ENCODE measurements at places on chromosomes 13 and 19. TPM values are rescaled to one million over a fixed set of nuclear protein-coding genes. Genes with fewer than 3 reads are reported as not detected.

DNA sequence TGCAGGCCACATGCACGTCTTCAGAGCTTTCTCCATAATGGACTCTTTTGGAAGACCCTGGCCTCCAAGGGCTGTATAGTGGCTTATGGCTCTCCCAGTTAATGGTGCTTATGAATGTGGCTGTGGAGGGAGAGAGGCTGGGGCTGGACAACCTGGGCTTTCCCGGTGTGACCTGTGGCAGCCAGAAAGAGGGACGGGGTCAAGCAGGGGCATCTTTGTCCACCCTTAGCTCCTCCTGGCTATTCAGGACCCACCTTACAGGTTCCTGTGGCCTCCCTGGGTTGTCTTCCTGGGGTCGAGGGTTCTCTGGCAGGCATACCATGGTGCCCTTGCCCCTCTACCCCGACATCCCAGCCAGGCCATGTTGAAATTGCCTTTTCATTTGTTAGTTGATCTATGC, 75.6 kb downstream of the SIPA1L3 start:
- H3K27ac ChIP-seq: no peak overlapping the region
- H3K27me3 ChIP-seq: no peaks in the 10 kb centered on the region
- no peak for DNase-seq
- no peak overlapping the region for H3K4me3 ChIP-seq
- no peaks in the 10 kb centered on the region for H3K36me3 ChIP-seq
- H3K4me1 ChIP-seq: peaks cover 17% of the 10 kb centered on the region

- peak; percentile 10 for DNase-seq
- no peaks in the 10 kb centered on the region for H3K27me3 ChIP-seq
- H3K27ac ChIP-seq: no peak overlapping the region
- no peaks in the 10 kb centered on the region for H3K36me3 ChIP-seq
Measured at GRCh38 chr19:33441828-33442227, 68.3 kb downstream of the CEBPG start.

- H3K4me1 ChIP-seq: peaks cover 27% of the 10 kb centered on the region
- H3K4me3 ChIP-seq: no peak overlapping the region
- no peak overlapping the region for H3K27ac ChIP-seq
- H3K36me3 ChIP-seq: no peaks in the 10 kb centered on the region
- no peak for DNase-seq
Measured at GRCh38 chr13:51638216-51638871, 54.1 kb downstream of the WDFY2 start.

DNA sequence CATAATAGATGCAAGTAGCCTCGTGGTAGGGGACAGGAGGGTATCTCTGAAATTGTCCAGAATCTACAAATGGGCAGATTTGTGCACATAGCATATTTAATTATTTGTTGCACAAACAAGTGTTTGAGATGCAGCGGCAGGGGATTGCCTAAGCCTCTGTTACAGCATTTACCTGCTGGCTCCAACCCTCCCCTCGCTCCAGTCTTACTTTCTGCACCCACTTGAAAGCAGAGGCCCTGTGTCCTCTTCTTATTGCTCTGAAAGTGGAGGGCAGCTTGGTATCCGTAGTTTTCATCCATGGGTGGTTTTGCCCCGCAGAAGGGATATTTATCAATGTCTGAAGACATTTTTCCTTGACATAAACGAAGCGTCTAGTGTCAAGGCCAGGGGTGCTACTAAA, 73.0 kb upstream of the STK24 start:
- H3K36me3 ChIP-seq: no peaks in the 10 kb centered on the region
- peak overlapping the region; percentile 15 for H3K27ac ChIP-seq
- H3K4me1 ChIP-seq: peaks cover 28% of the 10 kb centered on the region
- DNase-seq: no peak
- H3K4me3 ChIP-seq: no peak overlapping the region

DNA sequence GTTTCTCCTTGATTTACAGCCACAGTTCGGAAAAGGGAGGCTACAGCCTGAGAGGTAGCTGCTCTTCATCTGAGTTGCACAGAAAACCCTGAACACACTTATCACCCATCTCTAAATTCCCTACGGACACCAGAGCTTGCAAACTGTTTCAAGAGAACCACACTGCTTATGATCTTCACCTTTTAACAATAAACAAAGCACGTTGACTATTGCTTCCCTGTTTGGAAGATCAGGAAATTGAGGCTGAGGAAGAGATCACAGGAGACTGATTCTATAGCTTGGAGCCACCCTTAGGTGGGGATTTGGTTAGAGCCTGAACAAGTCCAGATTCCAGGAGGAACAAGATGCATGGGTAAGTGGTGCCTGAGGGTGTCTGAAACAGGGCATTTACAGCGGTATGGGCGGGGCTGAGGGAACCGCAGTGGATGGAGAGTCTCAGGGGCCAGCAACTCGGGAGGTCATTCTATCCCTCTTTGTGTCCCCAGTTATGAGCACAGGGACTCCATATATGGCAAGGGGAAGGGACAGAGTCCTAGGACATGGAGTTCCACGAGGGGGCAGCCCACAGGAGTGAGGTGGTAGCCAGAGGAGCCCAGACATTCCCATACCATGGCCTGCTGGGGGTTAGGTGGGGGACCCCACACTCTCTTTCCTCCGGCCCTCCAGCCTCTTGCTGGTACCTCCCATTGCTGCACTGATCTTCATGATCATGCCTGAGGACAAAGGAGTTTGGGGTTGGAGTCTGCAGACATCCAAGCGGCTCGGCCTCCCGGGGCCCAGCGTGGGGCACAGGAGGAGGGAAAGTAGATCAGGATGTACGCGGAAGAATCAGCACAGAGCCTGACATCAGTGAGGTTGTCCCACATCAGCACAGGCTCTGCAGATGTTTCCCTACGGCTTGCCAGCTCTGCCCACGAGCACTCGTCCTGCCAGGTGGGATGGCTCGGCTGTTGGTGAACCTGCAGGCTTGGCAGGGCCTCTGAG, 162.3 kb upstream of the ZNF536 start:
- no peak overlapping the region for H3K4me3 ChIP-seq
- H3K4me1 ChIP-seq: no peaks in the 10 kb centered on the region
- no peak overlapping the region for H3K27ac ChIP-seq

GRCh38 chr13:101013245-101013644, 338.6 kb upstream of the TMTC4 start:
- H3K27ac ChIP-seq: no peak overlapping the region
- DNase-seq: no peak
- H3K4me1 ChIP-seq: no peaks in the 10 kb centered on the region

DNA sequence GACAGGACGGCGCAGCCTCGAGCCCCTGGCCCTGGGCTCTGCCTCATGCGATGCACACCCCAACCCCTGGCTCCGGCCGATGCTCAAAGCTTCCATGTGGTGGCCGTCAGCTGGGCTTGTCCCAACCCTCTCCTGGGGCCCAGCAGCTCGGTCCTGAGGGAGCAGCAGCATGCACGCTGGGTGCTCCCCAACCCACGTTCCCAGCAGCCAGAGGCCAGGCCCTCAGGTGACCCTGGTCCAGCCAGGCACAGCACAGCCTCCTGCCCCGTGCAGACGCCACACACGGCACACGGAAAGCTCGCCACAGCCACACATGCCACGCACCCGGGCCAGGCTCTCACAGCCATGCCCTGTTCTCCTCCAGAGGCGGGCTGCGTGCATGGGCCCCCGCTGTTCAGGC, 60.7 kb downstream of the IER2 start:
- no peaks in the 10 kb centered on the region for H3K36me3 ChIP-seq
- no peaks in the 10 kb centered on the region for H3K27me3 ChIP-seq
- H3K4me3 ChIP-seq: no peak overlapping the region
- DNase-seq: no peak
- no peak overlapping the region for H3K27ac ChIP-seq

Gene SRRM5
- 1.3 TPM for polyA plus RNA-seq

Gene HPN
- polyA plus RNA-seq: 238 TPM

Gene C1QTNF9
- 0.73 TPM for polyA plus RNA-seq

Gene TMEM255B
- 13.6 TPM for polyA plus RNA-seq

Gene PRX
- polyA plus RNA-seq: 3.7 TPM
